ENCODE measurements at places on chromosomes 3 and 15.

GRCh38 chr3:161093895-161094294 lies 11.3 kb downstream of the B3GALNT1 start:
- no peak for DNase-seq

GRCh38 chr3:54434756-54435155 lies 312.4 kb downstream of the CACNA2D3 start:
- no peak for DNase-seq

GRCh38 chr3:17678116-17678741 lies 64.2 kb downstream of the TBC1D5 start:
- no peak for DNase-seq

DNA sequence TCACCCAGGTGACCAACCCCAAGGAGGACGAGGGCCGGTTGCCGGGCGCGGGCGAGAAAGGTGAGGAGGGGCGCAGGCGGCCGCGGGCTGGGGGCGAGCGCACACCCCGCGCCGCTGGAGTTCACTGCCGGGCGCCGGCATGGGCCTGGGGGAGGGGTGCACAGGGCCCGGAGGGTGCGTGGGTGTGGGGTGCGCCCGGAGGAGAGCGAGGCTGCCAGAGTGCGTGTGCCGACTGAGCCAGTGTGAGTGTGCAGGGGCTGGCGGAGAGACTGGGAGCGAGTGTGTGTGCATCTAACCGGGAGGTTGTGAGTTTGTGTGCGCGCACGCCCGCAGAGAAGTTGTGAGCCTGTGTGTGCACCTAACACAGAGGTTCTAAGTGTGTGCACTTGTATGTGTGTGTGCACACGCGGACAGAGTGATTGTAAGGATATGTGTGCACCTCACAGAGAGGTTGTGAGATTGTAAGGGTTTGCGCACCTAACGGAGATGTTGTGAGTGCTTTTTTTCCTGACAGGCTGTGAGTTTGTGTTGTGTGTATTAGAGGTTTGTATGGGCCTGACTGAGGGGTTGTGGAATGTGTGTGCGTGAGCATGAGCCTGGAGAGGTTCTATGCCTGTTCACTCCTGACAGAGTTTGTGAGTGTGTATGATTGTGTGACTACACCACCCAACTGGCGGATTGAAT lies 681 bp downstream of the CTDSPL start:
- DNase-seq = no peak

GRCh38 chr3:183158551-183159006 lies 4.0 kb downstream of the LAMP3 start:
- DNase-seq = no peak

- no peak for DNase-seq
These were observed 799 bp downstream of the RARB start for GRCh38 chr3:25428789-25429335.

GRCh38 chr3:141275032-141275422 lies 43.4 kb downstream of the PXYLP1 start:
- no peak for DNase-seq

DNA sequence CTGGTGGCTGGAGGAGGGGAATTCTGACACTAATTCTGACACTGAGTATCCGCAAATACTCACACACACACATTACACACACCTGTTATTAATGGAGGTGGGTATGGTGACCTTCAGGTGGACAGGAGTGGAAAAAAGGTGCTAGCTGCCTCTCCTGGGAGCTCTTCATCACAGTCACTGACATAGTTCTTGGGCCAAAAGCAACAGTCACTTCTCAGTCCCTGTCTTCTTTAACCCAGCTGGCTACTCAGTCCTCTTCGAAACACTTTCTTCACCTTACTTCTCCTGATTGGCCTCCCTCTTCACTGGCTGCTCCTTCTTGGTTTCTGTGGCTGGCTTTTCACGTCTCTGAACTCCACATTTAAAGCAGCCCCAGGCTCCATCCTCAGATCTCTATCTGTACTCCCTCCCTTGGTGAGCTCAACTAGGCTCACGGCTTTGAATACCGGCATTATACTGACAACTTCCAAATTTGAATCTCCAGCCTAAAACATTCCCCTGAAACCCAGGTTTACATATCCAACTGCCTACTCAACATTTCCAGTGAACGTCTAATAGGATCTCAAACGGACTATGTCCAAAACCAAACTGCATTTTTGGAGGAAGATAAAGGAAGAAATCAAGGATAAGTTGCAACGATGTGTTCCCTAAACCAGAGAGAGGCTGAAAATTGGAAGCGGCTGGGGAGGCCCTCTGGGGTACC lies 53.2 kb upstream of the HEG1 start:
- DNase-seq = no peak

- no peak for DNase-seq
These were observed 30.2 kb downstream of the TTBK2 start for GRCh38 chr15:42890161-42890913.

GRCh38 chr3:125189378-125190165 lies 23.0 kb downstream of the SLC12A8 start:
- no peak for DNase-seq

DNA sequence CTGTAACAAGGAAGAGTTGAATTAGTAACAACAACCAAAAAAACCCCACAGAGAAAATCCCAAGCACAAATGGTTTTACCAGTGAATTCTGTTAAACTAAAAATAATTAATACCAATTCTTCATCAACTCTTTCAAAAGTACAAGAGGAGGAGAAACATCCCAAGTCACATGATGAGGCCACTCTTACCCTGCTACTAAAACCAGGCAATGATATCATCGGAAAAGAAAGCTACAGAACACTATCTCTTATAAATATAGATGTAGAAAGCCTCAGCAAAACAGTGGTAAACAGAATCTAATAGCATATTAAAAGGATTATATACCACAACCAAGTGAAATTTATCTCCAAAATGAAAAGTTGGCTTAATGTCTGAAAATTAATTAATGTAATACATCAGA lies 168.1 kb upstream of the SLCO3A1 start:
- DNase-seq = no peak

GRCh38 chr3:97975466-97975865 lies 3.2 kb upstream of the RIOX2 start:
- DNase-seq = no peak

GRCh38 chr15:63805993-63806980 lies 27.5 kb downstream of the HERC1 start:
- no peak for DNase-seq

Measured in T-helper 9 cell (primary cell).